SHP77 (cell line): ENCODE measurements at places on chromosomes 11 and 22.
A peak's percentile ranks its signal among the peaks of the same experiment; 100 is the strongest.

- DNase-seq = no peak
Measured at GRCh38 chr22:30247561-30247960, 1.0 kb upstream of the LIF start.

- DNase-seq = peak; percentile 28
Measured at GRCh38 chr11:61679893-61680621, at the start of gene DAGLA. Gene DAGLA (plus strand): TSS chr11:61680391. CDS start chr11:61720156, 39,765 bp downstream.

DNA sequence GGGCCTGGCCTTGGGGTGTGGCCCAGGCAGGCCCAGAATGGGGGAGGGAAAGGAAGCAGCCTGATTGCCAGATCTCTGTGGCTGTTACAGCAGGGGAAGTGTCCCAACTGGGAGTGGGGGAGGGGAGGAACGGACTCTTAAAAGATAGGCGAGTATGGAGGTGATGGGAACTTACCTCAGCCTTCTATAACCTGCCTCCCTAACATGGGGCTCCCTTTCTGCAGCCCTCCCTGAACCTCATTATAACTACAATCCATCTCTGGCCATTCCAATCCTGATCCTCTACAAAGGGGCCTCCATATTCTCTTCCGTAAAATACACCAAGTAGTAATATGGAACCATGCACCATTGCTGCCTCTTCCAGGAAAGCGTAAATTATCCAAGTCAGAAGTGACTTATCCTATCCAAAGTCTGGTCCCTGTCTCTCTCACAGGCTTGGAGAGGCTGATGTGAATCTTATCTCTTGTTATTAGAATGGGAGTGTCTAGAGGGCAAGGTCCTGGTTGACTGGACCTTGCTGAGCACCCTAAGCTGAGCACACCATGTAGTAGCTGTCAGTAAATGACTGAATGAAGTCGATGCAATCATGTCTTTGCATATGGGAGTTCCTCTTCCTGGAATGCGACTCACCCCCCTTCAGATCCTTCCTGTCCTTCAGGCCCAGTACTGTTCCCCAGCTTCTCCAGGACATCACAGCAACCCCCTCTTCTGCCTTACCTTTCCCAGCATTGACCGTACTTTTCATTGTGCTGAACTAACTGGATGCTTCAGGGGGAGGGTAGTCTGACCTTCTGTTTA, 5.9 kb downstream of the RHOG start:
- DNase-seq = no peak

DNA sequence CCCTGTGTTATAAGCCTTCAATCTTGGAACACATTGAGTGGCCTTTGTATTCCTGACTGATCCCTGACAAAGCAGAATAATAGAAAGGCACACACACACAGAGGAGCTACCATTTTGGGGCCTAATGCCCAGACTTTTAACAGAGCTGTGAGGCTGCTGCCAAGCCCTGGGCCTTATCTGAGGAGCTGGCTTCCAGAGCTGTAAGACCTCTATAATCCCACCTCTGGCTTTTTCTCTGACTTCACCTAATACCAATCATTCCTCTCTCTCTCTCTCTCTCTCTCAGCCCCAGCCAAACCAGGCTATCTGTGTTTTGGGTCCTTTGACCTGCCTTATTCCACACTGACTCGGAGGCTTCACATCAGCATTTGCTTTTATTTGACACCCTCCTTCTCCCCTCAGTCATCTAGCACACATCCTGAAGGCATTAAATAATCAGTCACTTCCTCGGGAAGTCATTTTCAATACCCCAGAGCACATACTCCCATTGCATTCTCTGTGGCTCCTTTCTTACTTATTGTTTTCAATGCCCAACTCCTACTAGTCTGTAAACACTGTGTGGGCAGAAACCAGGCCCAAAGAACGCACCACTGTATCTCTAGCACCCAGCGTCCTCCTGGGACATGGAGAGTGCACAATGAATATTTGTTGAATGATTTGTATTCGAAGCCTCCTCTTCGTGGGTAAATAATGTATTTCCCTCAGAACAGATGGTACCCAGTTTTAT, 21.2 kb upstream of the TRIM44 start:
- no peak for DNase-seq

DNA sequence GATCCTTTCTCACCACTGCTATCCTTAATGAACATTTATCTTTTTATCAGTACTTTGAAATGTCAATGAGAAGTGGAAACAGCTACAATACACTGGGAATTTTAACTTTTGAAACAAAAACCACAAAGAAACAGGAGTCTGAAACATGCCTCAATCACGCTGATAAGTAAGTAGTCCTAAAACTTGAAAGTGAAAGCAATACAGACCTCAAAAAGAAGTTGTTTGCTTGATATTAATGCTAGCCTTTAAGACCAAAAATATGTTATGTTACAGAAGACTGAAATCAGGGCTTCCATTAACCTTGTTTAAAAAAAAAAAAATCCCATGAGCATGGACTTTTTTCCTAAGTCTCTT, 21.3 kb downstream of the PHF21A start:
- no peak for DNase-seq

- DNase-seq = no peak
Measured at GRCh38 chr11:36469881-36470802, 39.9 kb downstream of the TRAF6 start.

DNA sequence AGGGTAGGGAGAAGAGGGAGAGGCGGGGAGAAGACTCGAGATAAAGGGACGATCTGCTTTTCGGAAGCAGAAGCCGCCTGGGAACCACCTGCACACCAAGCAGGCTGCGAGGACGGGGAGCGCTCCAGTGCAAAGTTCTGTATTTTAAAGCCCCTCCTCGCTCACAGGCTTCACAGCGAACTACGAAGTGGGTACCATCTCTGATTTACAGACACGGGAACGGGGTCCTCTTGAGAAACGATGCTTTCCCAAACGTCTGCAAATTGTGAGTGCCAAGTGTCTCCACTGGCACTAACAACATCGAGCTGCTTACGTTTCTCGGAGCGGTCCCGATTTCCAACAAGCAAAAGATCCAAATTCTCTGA, 700 bp upstream of the STX3 start:
- DNase-seq = no peak

- DNase-seq = no peak
Measured at GRCh38 chr22:17140022-17140421, 18.9 kb upstream of the TMEM121B start.

- DNase-seq = no peak
Measured at GRCh38 chr22:41725510-41726110, 26.3 kb downstream of the MEI1 start.

GRCh38 chr11:64060263-64060860, 24.6 kb downstream of the FLRT1 start:
- DNase-seq = no peak

DNA sequence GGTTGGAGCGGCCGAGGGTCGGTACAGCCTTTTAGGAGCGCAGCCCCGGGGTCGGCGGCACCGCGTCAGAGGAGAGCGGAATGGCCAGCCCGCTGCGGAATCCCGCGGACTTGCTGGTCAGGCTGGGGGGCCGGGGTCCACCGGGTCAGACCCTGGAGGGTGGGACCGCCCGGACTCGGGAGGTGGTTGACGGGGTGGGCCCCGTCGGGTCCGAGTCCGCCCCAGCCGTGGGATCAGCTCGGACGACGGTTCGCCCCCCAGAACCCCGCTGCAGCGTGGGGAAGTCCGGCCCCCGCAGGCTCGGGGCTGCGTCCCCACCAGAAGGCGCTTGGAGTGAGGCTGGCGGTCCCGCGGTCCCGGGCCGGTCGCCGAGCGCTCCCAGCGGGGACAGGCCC, 301 bp upstream of the ADM2 start:
- DNase-seq = no peak

- peak; percentile 33 for DNase-seq
Measured at GRCh38 chr11:83611600-83611999, 325.4 kb upstream of the CCDC90B start.

- no peak for DNase-seq
Measured at GRCh38 chr11:2099516-2100349, 39.5 kb downstream of the IGF2 start.

- DNase-seq = no peak
Measured at GRCh38 chr11:8828046-8828445, 82.9 kb upstream of the AKIP1 start.

GRCh38 chr22:46025225-46025972, 48.4 kb upstream of the WNT7B start:
- DNase-seq = no peak

- DNase-seq = no peak
Measured at GRCh38 chr11:1573077-1573902, 1.2 kb upstream of the DUSP8 start.

- DNase-seq = no peak
Measured at GRCh38 chr11:108069947-108070346, 51.4 kb upstream of the ACAT1 start.

GRCh38 chr22:22090650-22091399, 108.2 kb upstream of the TOP3B start:
- DNase-seq = no peak

DNA sequence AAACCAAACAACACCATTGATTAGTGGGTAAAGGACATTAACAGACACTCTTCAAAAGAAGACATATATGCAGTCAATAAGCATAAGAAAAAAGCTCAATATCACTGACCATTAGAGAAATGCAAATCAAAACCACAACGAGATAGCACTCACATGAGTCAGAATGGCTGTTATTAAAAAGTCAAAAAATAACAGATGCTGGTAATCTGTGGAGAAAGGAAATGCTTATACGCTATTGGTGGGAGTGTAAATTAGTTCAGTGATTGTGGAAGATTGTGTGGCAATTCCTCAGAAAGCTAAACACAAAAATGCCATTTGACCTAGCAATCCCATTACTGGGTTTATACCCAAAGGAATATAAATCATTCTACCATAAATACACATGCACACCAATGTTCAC, 182.6 kb downstream of the TRPC6 start:
- no peak for DNase-seq

DNA sequence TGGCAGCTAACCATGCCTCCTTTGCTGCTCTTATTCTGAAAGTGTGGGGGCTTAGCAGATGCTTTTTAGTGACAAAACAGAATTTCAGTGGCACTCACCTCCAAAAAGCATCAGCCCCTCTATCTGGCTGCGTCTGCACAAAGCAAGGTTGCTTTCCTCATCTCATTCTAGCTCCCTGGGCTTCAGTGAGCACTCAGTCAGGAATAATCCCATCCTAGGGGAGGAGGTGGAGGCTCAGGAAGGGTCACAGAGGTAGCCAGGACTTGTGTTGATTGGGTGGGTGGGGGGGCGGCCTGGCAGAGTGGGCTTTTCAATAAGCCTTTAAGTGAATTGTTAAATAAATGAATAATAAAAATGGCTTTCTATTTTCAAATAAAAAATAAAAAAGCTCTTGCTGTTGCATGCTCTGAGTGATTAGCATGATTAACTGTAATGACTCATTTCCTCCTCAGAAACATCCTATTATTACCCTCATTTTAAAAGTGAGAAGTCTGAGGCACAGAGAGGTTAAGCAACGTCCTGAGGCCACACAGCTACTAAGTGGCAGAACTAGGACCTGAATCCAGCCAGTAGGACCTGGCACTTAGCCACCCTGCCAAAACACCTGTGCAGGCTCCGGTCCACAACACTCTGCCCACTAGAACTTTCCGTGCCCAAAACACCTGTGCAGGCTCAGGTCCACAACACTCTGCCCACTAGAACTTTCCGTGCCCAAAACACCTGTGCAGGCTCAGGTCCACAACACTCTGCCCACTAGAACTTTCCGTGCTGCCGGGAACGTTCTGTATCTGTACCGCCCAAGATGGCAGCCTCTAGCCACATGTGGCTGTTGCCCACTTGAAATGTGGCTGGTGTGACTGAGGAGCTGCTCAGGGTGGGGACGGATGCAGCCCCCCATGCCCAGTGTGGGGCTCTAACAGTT, 5.5 kb downstream of the B3GAT1 start:
- no peak for DNase-seq

GRCh38 chr11:115067471-115067870, 389.1 kb downstream of the NXPE2 start:
- DNase-seq = no peak

GRCh38 chr11:76706667-76707066, 36.1 kb upstream of the LRRC32 start:
- DNase-seq = no peak

DNA sequence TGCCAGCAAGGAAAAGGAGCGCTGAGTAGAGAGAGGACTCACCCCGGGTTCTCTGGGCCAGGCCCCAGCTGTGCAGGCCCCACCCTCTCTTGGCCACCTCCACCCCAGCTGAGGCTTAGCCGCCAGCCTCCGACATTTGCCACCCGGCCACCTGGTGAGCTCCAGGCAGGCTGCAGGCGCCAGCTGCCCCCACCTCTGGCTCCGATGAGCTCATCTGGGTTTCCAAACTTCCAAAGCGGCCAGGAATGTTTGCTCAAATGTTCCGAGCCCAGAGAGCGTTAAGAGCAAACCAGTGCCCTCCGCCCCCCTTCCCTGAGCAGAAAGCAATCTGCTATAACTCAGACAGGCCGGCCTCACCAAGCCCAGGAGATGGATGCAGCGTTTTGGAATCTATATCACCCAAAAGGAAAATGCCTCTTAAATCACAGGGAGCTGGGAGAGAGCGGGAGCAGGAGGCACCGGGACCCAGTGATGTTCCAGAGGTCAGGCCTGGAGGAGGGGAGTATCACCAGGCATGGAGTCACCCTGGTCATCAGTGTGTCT, 9.1 kb upstream of the MN1 start:
- DNase-seq = peak; percentile 58

GRCh38 chr11:121572571-121573059, 119.8 kb upstream of the SORL1-AS1 start:
- no peak for DNase-seq
